T-cell (primary cell): ENCODE measurements at places on chromosomes 12 and 14. TPM values are rescaled to one million over a fixed set of nuclear protein-coding genes. Genes with fewer than 3 reads are reported as not detected.

Gene GDF3
- not detected for total RNA-seq

Gene KLRF1
- total RNA-seq: 0.35 TPM

DNA sequence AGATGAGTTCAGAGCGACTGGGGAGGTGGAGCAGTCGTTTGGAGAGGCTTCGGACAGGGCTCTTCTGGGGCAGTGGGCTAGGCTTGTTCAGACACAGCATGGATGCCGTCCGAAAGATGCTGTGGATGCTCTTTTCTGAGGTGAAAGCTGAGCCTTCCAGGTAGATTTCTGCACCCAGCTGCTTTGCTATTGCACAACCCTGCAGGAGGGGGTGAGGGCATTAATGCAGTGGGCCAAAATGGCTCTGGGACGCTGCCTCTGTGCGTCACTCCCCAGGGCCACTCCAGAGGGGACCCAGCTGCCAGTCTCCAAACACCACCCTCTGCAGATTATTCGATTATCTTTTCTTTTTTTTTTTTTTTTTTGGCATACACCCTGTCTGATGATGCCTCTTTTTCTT lies 6.1 kb upstream of the DDX23 start:
- DNase-seq: no peak

DNA sequence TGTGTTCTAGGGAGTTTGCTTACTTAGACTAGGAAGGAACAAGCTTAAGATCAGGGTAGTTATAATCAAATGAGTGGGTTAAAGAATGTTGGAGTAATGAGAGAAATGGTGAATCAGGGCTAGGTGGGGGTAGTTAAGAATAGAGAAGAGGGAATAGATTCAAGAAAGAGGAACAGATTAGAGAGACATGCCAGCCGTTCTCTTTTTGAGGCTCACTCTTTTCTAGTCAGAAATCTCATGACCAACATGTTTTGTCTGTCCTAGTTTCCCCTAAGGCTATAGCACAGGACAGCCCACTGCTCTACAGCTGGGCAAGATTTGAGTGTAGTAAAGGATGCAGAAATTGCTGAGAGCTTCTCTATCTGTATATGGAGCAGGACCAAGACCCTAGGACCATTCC lies 258.4 kb downstream of the AKAP6 start:
- no peak for DNase-seq
